Endothelial cell (in vitro differentiated cells): ENCODE measurements at places on chromosomes 3 and 15.

GRCh38 chr3:111747490-111747889, 111.6 kb upstream of the PHLDB2 start:
- DNase-seq = no peak

- no peak for DNase-seq
Measured at GRCh38 chr15:27268923-27269322, 297.9 kb downstream of the GABRG3 start.

DNA sequence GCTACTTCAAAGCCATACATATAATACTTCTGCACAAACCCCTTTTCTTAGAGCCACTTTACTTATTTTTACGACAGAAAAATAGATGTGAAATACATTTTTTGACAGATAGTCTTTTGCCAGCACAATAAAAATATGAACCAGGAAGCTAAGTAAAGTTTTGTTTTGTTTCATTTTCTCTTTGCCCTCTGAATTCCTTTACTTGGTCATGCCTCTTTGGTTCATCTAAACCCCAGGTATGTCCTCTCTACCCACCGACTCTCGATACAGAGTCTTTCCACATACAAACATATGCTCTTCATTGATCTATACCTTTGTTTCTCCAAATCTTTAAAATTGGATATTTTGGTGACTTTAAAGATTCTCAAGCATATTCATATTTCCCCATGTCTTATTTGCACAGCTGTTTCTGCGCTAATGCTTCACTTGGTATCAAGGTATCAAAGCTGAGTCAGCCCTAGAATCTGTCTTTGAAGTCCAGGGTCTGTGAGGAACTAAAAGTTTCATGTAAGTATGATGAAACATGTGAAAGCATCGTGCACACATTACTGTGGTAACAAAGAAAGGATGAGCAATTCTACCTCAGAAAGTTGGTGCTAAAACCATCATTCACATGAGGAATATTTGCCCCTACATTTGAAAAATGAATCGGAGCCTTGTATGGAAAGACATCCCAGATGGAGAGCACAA, 845.4 kb downstream of the NAALADL2 start:
- DNase-seq = no peak

DNA sequence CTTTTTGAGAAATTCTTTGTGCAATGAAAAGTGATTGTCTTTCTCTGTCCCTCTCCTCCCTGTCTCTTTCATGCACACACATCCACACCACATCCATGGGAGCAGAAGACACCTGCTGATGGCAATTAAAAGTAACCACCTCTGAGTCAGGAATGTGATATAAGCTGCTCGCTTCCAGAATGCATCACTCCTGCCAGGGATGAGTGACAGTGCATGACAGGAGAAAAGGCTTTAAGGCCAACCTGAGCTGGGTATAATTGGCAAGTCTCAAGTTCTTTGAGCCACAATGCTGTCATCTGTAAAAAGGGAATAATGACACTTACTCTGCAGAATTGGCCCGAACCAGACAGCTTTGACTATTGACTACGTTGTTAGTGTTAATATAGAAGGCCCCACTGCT, 59.6 kb downstream of the UBP1 start:
- no peak for DNase-seq

DNA sequence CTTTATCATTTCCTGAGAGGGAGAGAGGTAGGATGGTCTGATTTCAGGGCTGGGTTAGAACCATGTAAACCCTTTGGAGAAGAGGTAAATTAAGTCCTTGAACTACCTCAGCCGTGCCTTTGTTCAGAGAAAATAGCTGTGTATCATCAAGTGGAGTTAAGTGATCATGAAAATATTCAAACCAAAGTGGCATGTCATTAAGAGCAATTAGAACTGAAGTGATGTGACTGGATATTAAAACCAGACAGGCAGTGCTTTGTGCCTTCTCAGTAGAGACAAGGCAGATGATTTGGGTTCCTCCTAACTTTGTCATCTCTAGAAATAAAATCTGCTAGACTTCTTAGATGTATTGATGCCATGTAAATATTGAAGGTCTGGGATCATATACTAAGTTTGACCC, 171.5 kb downstream of the IL5RA start:
- DNase-seq = no peak

- no peak for DNase-seq
Measured at GRCh38 chr3:37742574-37743212, 119.0 kb upstream of the CTDSPL start.

- no peak for DNase-seq
Measured at GRCh38 chr3:21269882-21270281, 481.1 kb downstream of the ZNF385D start.

DNA sequence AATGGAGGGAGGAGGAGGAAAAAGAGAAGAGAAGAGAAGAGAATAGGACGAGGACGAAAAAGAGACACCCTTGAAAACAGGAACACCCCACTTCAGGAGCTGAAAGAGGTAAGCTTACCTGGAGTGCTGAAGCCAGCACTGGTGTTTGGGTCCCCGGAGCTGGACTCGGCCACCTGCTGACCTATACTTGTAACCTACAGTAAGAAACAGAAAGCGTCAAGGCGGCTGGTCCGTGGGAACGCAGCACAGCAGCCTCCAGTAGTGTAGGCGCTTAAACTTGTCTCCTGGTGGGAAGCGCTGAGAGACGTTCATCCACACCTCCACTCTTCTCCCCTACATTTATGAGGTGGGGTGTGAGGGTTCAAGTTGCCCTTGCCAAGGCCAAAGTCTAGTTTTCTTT, 141.0 kb downstream of the NSMCE3 start:
- DNase-seq = no peak

DNA sequence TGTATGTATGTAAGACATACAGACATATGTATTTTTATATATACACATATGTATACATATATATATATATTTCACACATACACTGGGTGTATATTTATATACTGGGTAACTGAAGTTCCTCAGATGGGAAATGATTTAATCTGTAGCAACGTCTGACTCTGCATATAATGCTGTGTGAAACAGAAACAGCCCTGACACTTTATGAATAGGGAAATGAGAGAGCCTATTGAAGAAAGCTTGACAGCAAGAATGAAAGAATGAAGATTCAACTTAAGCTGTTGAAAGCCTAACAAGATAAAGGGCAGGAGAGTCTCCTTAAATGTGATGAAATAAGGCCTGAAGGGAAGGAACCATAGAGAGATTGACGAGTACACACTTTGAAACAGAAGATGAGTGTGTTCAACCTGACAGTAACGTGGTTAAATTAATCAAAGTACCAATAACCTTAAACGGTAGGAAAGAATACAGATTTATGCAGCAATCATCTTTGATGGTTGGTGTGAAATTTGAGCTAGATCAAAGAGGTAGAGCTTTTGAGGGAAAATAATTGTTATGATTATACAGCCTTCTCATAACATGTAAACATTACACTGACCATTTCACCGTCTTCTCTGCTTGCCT, 169.9 kb downstream of the MECOM start:
- DNase-seq = no peak

GRCh38 chr15:98755138-98755537, 106.8 kb downstream of the IGF1R start:
- DNase-seq = no peak

DNA sequence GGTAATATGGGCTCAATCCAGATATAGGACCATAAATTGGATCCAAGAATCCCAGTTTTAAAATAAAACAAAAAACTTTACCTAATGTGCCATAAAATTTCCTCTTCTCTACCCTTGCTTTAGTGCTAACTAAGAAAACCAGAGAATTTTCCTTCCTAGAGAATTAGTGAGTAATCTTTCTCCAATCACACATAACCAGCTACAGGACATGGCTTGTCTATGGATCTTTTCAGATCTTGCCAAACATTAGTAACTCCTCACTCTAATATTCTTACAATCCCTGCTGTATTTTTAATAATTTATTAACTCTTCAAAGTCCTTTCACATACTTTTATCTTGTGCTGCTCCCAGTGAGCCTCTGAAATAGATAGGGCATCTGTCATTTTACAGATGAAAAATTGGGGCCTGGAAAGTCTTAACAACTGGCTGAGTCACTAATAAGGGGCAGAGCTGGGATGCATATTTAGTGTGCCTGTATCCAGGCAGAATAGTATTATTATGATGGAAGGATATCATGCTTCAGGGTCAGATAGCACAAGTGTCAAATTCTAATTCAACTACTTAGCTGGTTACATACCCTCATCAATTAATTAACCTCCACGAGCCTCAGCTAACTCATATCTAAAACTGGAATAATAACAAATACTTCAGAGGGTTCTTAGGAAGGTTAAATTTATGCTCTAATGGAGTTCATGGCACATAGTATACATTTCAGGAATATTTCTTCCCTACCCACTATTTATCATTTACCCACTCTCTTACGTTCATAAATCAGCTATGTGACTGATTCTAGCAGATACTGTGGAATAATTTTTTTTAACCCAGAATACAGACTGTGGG, 5.6 kb downstream of the ZBED2 start:
- no peak for DNase-seq

DNA sequence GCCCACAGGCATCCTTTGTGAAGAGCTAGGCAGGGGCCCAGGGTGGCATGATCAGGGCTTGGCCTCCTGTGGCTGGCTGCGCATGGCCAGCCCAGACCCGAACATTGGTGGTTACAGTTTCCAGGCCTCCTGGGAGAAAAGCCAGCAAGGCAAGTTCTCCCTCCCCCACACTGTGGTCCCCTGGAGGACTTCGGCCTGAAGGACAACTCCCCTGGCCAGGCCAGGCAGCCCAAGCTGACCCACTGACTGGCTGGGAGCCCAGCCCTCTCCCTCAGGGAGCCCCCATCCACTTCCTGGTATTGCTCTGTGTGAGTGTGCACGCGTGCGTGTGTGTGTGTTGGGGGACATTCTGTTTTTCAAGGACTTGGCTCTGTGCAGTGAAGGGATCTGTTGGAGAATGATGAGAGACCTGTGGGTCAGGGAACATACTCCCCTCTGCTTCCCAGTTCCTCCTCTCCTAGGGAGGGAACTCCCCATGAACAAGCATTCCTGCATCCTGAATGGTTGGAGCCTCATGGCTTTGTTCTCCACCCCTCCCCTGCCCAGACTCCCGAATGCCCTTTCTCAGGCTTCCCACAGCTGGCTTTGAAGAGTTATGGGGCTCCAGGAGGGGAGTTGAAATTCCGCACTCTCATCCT, 29.5 kb downstream of the CORO2B start:
- no peak for DNase-seq

GRCh38 chr3:124137216-124137615, 145.3 kb upstream of the ROPN1 start:
- DNase-seq = no peak

- no peak for DNase-seq
Measured at GRCh38 chr15:27545494-27546255, 553.4 kb downstream of the OCA2 start.

DNA sequence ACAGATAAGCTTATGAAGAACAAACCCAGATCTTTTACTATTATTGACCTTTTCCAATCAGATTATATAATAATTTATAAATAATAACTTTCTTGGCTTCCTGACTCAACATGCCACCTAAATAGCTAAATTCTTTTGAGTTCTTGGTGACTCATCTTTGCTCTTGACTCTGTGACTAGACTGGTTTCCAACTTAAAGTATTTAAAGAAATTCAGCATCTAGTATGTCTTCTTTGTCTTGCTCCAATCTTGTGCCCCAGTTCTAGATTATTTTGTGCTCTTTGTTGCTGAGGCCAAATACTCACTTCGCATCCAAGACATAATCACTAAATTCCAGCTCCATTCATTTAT, 483.2 kb upstream of the TBL1XR1 start:
- DNase-seq = no peak

GRCh38 chr3:73467211-73467610, 157.5 kb downstream of the PDZRN3 start:
- DNase-seq = no peak

DNA sequence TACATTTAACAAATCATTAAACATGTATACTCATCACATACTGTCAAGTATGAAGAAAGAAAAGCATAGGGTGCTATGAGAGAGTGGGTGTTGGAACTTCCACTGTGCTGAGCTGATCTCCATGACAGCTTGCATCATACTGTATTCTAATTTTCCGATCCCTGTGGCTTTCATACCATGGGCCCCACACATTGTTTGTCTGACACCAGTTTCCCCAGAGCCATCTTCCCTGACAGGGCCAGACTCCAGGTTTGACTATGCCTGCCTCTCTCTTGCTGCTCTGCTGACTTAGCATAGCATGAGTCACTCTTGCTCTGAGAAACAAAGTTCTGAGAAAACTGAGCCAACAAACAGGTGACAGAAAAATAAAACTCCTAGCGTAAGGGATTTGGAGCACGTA, 37.0 kb upstream of the CASR start:
- DNase-seq = no peak

- no peak for DNase-seq
Measured at GRCh38 chr15:77066971-77067690, 3.8 kb downstream of the TSPAN3 start.

GRCh38 chr3:160676547-160677303, at the start of gene ARL14:
Gene ARL14, plus strand, starts transcription at chr3:160677160. Its CDS starts 187 bp downstream, at chr3:160677347.
- no peak for DNase-seq

DNA sequence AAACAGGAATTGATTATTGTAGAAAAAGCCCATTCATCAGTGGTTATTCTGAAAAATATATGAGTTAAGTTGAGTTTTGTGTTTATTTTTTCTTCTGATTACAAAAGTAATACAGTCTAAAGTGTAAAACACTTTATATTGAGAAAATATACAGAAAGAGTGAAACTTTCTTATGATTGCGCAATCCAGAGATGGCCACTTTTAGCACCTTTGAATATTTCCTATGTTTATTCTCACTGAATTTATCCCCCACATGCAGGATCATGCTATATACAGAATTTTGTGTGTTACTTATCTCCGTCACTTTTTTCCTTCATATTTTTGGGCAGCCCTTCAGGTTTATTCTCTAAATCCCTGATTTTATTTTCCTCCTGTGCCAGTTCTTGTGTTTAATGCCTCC, 285.2 kb downstream of the NAALADL2 start:
- DNase-seq = no peak

DNA sequence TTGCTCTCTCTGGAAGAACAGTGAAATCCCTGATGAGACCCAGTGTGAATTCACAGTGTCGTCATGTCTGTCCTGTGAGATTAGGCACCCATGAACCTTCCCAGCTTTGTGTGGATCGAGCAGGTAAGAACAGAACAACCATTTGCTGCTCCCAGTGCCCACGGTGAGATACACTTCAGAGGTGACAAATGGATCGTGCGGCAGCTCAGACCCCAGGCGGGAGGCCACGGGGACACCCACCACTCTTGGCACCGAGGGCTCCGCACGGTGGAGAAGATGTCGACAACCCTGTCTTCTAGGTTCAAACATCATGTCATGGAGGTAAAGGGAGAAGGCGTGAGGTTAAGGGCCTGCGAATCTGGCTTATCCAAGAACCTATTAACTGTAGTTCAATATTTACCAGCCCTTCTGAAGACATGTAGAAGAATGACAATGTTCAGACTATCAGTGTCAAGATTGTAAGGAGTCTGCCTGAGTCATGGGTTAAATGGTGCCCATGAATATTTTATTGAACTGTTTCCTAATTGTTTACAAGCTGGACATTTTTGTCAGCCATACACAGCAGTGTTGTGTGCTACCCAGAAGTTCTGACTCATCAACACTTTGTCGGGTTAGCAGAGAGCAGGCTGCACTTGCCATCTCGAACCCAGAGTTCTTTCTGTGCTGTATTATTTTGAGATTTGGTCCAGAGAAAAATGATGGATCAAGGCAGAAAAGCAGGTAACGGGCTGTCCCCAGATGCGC, 15.5 kb upstream of the PCSK6 start:
- no peak for DNase-seq
